ENCODE measurements at places on chromosomes 2 and 18. TPM values are rescaled to one million over a fixed set of nuclear protein-coding genes. Genes with fewer than 3 reads are reported as not detected.

The IL36B gene
- not detected for total RNA-seq

The MTIF2 gene
- 22.7 TPM for total RNA-seq

The RPRM gene
- 3.1 TPM for total RNA-seq

The ACMSD gene
- total RNA-seq: not detected

The SCYGR4 gene
- total RNA-seq: not detected

DNA sequence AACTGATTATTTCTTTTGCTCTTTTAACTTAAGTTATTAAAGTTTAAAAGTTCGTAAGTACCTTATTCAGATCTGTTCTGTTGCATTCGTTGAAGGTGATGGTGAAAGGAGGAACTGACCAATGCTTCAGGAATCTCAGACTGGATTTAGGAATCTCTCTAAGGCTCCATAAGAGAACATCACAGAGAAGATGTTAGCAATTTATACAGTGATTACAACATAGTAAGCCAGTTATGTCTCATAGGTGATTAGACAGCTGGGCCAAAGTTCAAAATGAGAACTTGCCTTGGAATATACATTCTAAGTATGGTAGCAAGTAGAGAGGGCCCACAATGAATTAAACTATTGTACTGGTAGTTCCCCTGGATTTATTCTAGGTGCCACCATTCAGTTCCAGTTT, 3.2 kb downstream of the MARS2 start:
- H3K36me3 ChIP-seq: no peaks in the 10 kb centered on the region
- no peak overlapping the region for H3K27ac ChIP-seq
- no peak overlapping the region for H3K4me3 ChIP-seq

GRCh38 chr18:80171054-80171872, 62.2 kb downstream of the ADNP2 start:
- H3K27ac ChIP-seq: no peak overlapping the region
- no peaks in the 10 kb centered on the region for H3K27me3 ChIP-seq
- DNase-seq: peak; percentile 32
- peaks cover 1% of the 10 kb centered on the region for H3K36me3 ChIP-seq
- H3K4me3 ChIP-seq: no peak overlapping the region
- H3K4me1 ChIP-seq: peaks cover 2% of the 10 kb centered on the region

DNA sequence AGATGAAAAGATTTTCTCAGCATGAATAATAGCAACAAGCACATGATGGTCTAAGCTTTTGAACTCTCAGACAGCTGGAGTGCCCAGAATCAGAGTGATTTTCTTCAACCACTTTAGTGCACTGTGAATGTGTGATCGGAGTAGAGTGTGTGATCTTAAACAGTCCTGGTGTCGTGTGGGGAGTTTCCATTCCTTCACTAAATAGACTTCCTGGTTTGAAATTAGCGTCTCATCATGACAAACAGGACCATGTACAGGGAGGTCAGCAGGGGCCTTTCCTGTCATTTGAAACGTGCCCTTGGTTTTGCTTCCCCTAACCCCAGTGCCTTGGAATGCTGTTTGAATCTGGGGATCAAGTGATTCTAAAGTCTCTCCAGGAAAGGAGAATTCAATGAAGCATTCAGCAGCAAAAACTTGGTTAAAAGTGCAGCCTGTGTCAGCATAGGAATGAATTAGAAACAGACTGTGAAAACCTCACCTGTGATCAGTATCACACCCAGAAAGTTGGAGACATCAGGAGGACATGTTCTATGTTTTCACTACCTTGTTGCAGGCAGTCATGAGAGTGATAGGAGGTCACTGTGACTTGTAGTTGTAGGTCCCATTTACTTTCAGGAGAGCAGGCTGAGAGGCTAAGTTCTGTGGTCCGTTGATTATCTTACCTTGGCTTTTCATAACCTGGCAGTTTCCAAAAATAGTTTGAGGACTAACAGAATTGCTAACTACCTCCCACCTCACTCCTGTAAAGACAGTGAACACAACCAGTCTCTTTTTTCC, 400.3 kb downstream of the MTX2 start:
- no peaks in the 10 kb centered on the region for H3K36me3 ChIP-seq
- H3K4me3 ChIP-seq: no peak overlapping the region
- no peak for DNase-seq
- H3K27me3 ChIP-seq: peaks cover 10% of the 10 kb centered on the region

- H3K36me3 ChIP-seq: no peaks in the 10 kb centered on the region
- H3K4me3 ChIP-seq: no peak overlapping the region
- DNase-seq: no peak
- H3K4me1 ChIP-seq: peaks cover 15% of the 10 kb centered on the region
- no peak overlapping the region for H3K27ac ChIP-seq
- peaks cover 6% of the 10 kb centered on the region for H3K27me3 ChIP-seq
These were observed 73.6 kb downstream of the NRP2 start for GRCh38 chr2:205755923-205756322.

GRCh38 chr2:128271597-128271910, 47.1 kb downstream of the HS6ST1 start:
- no peak for DNase-seq
- H3K27ac ChIP-seq: no peak overlapping the region
- no peaks in the 10 kb centered on the region for H3K4me1 ChIP-seq

DNA sequence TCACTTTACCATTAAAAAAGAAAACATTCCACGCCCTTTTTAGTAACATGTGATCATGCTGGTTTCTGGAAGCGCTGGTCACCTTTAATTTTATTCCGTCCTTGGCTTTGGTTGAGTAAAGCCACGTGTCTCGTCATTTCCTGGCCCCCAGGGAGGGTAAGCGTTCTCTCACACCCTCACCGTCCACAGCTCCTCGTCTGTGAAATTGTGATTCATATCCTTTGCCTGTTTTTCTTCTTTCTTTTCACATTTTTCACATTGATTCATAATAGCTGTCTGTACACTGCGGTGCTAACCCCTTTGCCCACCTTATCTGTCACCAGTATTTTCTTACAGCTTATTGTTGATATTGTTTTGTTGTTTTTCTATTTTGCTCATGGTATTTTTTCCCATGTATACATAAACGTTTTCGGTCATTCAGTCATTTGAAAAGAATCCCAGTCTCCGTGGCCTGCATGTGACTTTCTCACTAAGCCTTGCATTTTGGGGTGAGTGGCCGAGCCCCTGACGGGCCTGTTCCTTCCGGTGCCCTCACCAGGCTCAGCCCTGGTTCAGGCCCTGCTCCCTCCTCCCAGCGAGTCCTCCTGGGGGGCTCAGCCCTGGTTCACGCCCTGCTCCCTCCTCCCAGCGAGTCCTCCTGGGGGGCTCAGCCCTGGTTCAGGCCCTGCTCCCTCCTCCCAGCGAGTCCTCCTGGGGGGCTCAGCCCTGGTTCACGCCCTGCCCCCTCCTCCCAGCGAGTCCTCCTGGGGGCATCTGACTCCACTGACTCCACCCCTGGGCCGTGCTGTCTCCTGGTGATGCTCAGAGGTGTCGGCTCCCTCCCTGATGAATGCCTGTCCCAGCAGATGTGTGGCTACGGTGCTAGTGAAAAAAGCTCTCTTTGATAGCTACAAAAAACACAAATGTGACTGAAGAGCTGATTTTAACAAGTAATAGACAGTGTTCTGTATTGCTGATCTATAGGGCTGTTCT, 249.7 kb upstream of the PXDN start:
- H3K36me3 ChIP-seq: no peaks in the 10 kb centered on the region
- no peak overlapping the region for H3K4me3 ChIP-seq
- no peaks in the 10 kb centered on the region for H3K4me1 ChIP-seq
- DNase-seq: no peak
- peaks cover 26% of the 10 kb centered on the region for H3K27me3 ChIP-seq

DNA sequence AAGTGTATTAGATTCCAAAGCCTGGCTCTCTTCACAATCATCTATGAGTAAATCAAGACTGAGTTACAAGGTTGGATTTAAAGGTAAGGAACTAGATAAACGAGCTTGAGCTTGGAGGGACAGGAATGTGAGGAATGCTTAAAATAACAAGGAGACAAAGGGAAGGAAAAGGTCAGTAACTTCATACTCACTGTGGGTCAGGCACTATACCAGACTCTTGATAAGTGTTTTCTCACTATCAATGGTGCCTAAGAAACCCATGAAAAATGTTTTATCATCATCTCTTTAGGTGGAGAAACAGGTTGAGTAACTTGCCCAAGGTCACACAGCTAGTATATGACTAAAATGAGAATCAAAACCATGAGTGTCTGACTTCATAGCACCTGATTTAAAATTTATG, 212.1 kb downstream of the CDH2 start:
- H3K27me3 ChIP-seq: no peaks in the 10 kb centered on the region
- H3K27ac ChIP-seq: peak overlapping the region; percentile 53
- H3K36me3 ChIP-seq: peaks cover 56% of the 10 kb centered on the region
- no peak for DNase-seq
- H3K4me3 ChIP-seq: no peak overlapping the region

DNA sequence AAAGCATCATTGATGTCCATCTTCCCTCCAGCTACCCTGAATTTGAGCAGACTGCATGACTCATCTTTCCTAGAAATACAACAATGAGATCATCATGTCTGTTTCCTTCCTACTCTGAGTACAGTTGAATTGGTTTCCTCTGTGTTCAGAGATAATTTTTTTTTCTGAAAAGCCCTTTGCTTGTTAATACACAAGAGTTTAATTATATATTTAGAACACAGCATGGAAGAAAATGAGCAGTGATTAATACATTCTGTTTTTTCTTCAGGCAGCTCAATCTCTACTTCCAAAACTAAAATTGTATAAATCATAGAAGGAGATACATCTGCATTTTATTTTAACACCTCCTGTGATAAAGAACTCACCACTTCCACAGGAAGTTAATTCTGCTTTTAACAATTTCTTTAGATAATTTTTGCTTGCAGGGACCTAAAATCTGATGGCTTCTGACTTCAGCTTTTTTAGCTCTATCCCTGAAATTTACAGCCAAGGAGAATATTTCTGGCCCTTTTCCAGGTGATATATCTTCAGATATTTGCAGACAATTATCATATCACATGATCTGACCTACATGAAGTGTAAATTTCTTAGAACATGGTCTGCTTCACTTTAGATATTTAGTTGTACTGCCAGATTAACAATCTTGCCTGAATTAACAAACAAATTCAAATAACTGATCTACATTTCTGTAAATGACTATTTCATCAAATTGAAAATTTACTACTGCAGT, 249.0 kb downstream of the TRIB2 start:
- no peak overlapping the region for H3K27ac ChIP-seq
- DNase-seq: no peak
- no peak overlapping the region for H3K4me3 ChIP-seq
- no peaks in the 10 kb centered on the region for H3K36me3 ChIP-seq

GRCh38 chr2:238696786-238697185, 151.1 kb upstream of the TWIST2 start:
- peaks cover 11% of the 10 kb centered on the region for H3K4me1 ChIP-seq
- H3K27me3 ChIP-seq: peaks cover 3% of the 10 kb centered on the region
- H3K4me3 ChIP-seq: no peak overlapping the region
- no peak for DNase-seq
- no peak overlapping the region for H3K27ac ChIP-seq

GRCh38 chr2:133240491-133241223, 327.6 kb downstream of the NCKAP5 start:
- no peak for DNase-seq
- H3K4me3 ChIP-seq: no peak overlapping the region
- H3K27ac ChIP-seq: no peak overlapping the region
- no peaks in the 10 kb centered on the region for H3K36me3 ChIP-seq
- H3K4me1 ChIP-seq: no peaks in the 10 kb centered on the region

DNA sequence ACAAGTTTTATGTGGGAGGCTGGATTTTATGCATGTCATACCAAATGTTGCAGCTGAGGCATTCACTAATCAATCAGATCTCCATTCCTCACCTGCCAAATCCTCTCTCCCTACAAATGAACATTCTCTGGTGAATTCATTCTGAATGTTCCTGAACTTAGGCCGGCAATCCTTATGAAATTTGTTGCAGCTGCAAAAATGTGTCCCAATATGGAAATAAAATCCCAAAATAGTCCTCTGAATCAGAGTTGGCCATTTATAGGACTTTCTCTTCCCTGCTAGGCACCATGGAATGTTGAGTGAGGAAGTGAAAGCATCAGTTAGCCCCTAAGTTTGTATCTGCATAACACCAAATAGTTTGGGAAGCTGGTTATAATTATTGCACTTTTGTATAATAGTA, 25.6 kb downstream of the GCA start:
- H3K27me3 ChIP-seq: no peaks in the 10 kb centered on the region
- H3K36me3 ChIP-seq: peaks cover 4% of the 10 kb centered on the region
- no peak for DNase-seq
- H3K4me3 ChIP-seq: no peak overlapping the region
- peaks cover 2% of the 10 kb centered on the region for H3K4me1 ChIP-seq
- no peak overlapping the region for H3K27ac ChIP-seq

- no peaks in the 10 kb centered on the region for H3K36me3 ChIP-seq
- H3K27ac ChIP-seq: no peak overlapping the region
- no peak overlapping the region for H3K4me3 ChIP-seq
- H3K4me1 ChIP-seq: no peaks in the 10 kb centered on the region
- peaks cover 15% of the 10 kb centered on the region for H3K27me3 ChIP-seq
These were observed 32.1 kb upstream of the KCNG2 start for GRCh38 chr18:79765491-79766245.

DNA sequence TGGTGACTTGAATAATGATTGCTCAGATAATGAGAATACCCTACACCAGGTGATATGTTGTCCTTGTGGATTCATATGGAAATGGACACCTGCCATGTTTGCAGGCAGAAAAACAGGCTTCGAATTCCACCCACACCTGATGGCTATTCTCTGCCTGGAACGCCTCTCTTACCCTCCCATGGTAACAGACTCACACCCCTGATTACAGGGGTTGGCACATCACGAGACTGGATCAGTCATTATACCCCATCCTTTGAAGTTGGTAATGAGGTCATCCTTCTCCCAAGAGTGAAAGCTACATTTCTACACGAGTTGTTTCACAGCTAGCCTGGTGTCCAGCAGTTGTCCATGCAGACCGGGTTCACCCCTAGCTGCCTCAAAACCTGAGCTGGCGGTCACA, 71.4 kb upstream of the MBOAT2 start:
- H3K27me3 ChIP-seq: no peaks in the 10 kb centered on the region
- no peaks in the 10 kb centered on the region for H3K36me3 ChIP-seq
- no peak overlapping the region for H3K4me3 ChIP-seq
- no peaks in the 10 kb centered on the region for H3K4me1 ChIP-seq

- peaks cover 16% of the 10 kb centered on the region for H3K4me1 ChIP-seq
- DNase-seq: no peak
- H3K4me3 ChIP-seq: no peak overlapping the region
These were observed 50.9 kb upstream of the AFF3 start for GRCh38 chr2:100193291-100193710.

GRCh38 chr2:207188626-207189419, 23.1 kb upstream of the KLF7 start:
- H3K36me3 ChIP-seq: no peaks in the 10 kb centered on the region
- H3K4me1 ChIP-seq: peaks cover 3% of the 10 kb centered on the region
- H3K4me3 ChIP-seq: no peak overlapping the region
- H3K27ac ChIP-seq: no peak overlapping the region
- DNase-seq: no peak

All from progenitor cell of endocrine pancreas (in vitro differentiated cells).